ENCODE measurements at places on chromosomes 3 and 15.

GRCh38 chr15:60363903-60364611, 33.7 kb downstream of the ANXA2 start:
- DNase-seq = no peak

DNA sequence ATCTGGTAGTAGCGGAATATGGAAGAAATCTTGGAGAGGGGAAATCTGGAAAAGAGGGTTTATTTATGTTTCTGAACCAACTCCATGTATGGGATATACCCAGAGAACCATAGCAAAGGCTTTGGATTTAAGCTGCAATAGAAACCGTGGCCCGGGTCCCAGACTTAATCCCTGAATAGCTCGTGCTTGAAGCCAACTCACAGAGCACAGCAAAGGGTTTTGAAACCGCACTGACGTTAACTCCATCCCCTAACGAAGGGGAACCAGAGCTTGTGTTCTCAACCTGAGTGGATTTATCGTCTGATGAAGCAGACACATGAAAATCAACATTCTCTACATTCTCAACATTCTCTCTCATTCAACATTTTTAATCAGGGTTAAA, 154.6 kb downstream of the APBA2 start:
- DNase-seq = no peak

GRCh38 chr15:57376696-57377477, 582 bp downstream of the CGNL1 start:
- DNase-seq = peak; percentile 25

- DNase-seq = no peak
Observed at GRCh38 chr3:15345608-15346137, 13.3 kb upstream of the SH3BP5 start.
